ENCODE measurements at places on chromosomes 12 and 14. TPM values are rescaled to one million over a fixed set of nuclear protein-coding genes. Genes with fewer than 3 reads are reported as not detected.

AHSA1 gene
- total RNA-seq = 280 TPM

SLC4A8 gene
- total RNA-seq = 0.74 TPM

SLC5A8 gene
- total RNA-seq = not detected

BLTP3B gene
- total RNA-seq = 13.4 TPM

C12orf54 gene
- not detected for total RNA-seq

AICDA gene
- total RNA-seq = 0.13 TPM

KSR2 gene
- total RNA-seq = 0.71 TPM

BDKRB1 gene
- total RNA-seq = 0.38 TPM

CLEC4C gene
- total RNA-seq = not detected

GARIN6 gene
- not detected for total RNA-seq

GSC gene
- 0.42 TPM for total RNA-seq

STXBP6 gene
- total RNA-seq = 2.4 TPM

SLC25A47 gene
- not detected for total RNA-seq

A2ML1 gene
- not detected for total RNA-seq

C14orf132 gene
- 4.3 TPM for total RNA-seq

COX8C gene
- total RNA-seq = not detected

TSPAN9 gene
- 69.9 TPM for total RNA-seq

BMAL2 gene
- total RNA-seq = 15.7 TPM

FBLN5 gene
- total RNA-seq = 3.3 TPM

GALNT6 gene
- total RNA-seq = 3.7 TPM

FAM222A gene
- 5.1 TPM for total RNA-seq

SYT1 gene
- 5.2 TPM for total RNA-seq

EMP1 gene
- 172 TPM for total RNA-seq

WSCD2 gene
- total RNA-seq = not detected

ANO6 gene
- 66.5 TPM for total RNA-seq

CISTR gene
- not detected for total RNA-seq

KLRF1 gene
- not detected for total RNA-seq

MGAT4C gene
- total RNA-seq = 0.06 TPM

ADCY6 gene
- total RNA-seq = 15.8 TPM

OTUB2 gene
- total RNA-seq = 3.7 TPM

P2RX7 gene
- total RNA-seq = not detected

CCDC197 gene
- total RNA-seq = not detected

KCNMB4 gene
- 0.51 TPM for total RNA-seq

P3H3 gene
- total RNA-seq = 27.8 TPM

SLC17A8 gene
- not detected for total RNA-seq

DACT1 gene
- total RNA-seq = 0.44 TPM

TAS2R31 gene
- not detected for total RNA-seq

RTN1 gene
- total RNA-seq = not detected

PTHLH gene
- total RNA-seq = 17.9 TPM

DHRS2 gene
- 6.1 TPM for total RNA-seq

CMA1 gene
- total RNA-seq = not detected

SERPINA3 gene
- total RNA-seq = 10.6 TPM

HDAC7 gene
- total RNA-seq = 66.8 TPM

HOXC11 gene
- total RNA-seq = 0.53 TPM

SLC22A17 gene
- total RNA-seq = 6.6 TPM

REP15 gene
- total RNA-seq = 0.52 TPM

PLEKHG3 gene
- total RNA-seq = 31.7 TPM

GZMB gene
- not detected for total RNA-seq

TRIP11 gene
- total RNA-seq = 12.0 TPM
